Cardiac septum (tissue), 1 donor: ENCODE measurements at places on chromosomes 11 and 22. TPM values are rescaled to one million over a fixed set of nuclear protein-coding genes. Genes with fewer than 3 reads are reported as not detected.

- no peak for DNase-seq
Measured at GRCh38 chr11:45073685-45074141, 72.7 kb upstream of the PRDM11 start.

- peak; percentile 86 for DNase-seq
Measured at GRCh38 chr22:31248138-31248745, 36.1 kb downstream of the LIMK2 start.

GRCh38 chr11:19237813-19238212, 2.9 kb downstream of the E2F8 start:
- DNase-seq, result no peak

- DNase-seq, result no peak
Measured at GRCh38 chr11:92740276-92740675, 229.2 kb upstream of the MTNR1B start.

DNA sequence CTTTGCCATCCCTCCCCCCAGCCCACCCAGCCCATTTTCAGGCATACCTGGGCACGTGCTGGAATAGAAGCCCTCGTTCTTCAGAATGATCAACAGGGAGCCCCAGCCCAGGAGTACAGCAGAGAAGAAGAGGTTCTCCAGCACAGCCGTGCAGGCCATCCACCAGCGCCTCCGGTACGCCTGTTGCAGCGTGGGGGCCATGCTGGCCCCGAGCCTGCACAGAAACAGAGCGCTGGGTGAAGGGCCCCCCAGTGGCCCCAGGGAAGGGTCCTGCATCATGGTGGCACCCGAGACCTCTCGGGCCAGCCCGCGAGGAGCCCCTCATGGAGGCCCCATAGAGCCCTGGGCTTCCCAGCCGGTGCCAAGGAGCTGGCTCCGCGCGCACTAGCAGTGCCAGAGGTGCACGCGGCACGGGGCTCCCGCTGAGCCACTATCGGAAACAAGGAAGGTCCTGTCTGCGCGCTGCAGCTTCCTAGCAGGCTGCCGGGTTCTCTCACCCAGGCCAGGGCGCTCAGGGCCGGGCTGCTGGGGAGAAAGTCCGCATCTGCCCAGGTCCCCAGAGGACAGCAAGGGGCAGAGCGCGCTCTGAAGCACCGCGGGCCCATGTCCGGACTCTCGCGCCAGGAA, 1.5 kb downstream of the SLC43A1 start:
- peak; percentile 80 for DNase-seq

GRCh38 chr11:123797541-123797940, 8.6 kb downstream of the OR6M1 start:
- no peak for DNase-seq

GRCh38 chr11:77592727-77593126, 3.0 kb downstream of the AQP11 start:
- no peak for DNase-seq

- DNase-seq, result no peak
Measured at GRCh38 chr11:28227460-28227859, 119.3 kb downstream of the METTL15 start.

DNA sequence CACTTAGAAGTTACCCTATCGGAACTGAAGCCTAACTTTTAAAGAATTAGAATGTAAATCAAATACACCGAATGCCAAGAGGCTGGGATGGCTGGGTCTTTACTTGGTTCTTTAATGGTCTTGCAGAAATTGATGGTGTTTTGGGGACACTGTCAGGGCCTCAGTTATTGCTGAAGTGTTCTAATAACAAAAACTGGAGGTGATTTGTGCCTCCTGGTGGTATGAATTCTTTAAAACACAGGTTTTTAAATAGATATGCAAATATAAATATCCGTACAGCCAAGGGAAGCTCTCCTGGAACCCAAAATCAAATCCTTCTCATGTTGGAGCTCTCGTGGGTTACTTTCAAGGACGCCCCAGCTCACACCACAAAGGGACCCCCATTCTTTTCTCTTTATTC, 19.3 kb upstream of the TMPRSS5 start:
- DNase-seq, result no peak

DNA sequence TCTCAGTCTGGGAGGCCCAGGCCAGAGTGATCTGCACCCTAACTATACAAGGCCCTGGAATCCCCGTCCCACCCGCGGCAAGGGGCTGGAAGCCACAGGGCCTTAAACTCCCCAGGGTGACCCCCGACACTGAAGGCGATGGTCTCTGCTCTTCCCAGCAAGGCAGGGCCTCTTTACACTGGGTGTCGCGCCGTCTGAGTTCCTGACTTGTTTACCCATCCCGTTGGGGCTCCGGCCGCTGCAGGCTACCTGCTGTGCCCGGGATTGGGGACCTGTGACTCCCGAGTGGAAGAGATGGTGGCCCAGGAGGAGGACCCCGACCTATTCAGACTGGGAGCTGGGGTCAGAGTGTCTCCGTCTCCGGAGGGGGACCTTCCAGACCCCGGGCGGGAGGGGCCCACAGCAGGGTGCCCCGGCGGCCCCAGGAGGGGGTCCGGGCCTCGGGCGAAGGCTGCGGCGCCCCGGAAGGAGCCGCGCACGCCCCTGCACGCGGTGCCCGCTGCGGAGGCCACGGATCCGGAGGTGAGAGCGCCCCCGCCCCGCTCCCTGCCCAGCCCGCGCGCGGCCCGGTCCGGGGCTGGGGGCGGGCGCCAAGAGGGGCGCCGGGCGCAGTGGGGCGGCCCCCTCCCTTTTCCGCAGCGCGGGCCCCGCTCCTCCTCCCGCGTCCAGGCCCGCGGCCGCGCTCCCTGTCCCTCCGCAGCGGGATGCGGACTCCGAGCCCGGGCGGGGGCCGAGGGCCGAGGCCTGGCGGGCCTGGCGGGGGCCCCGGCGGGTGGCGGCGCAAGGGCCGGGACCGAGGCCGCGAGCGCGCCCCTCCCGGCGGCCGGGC, 560 bp upstream of the MPPED1 start:
- DNase-seq, result no peak

GRCh38 chr11:18726040-18726439, at the start of gene IGSF22:
IGSF22 (minus strand) TSS chr11:18726188; CDS start chr11:18724236, 1,952 bp downstream.
- DNase-seq, result no peak

DNA sequence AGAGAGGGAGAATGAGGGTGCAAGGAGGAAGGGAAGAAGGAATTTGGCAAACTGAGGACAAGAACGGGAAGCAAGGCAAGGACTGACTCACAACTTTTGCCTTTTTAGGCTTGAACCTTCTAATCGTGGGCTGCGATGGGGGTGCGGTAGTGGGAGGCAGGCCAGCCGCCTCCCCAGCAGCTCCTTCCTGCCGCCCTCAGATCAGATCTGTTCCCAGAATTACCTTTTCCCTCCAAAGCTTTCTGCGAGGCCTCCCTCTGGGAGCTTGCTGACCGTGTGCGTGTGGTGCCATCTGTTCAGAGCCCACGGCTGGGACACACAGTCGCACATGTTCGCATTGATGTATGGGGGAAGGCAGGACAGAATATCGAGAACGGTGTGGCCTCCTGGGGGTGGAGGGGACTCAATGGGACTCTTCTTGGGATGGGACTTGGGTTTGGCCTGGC, 86.9 kb upstream of the PARVA start:
- DNase-seq, result peak; percentile 19

GRCh38 chr11:128898580-128899344, 7.6 kb downstream of the KCNJ5 start:
- no peak for DNase-seq

- DNase-seq, result no peak
Measured at GRCh38 chr22:49286181-49286760, 541.4 kb downstream of the BRD1 start.

- peak; percentile 43 for DNase-seq
Measured at GRCh38 chr11:2347308-2347830, 29.7 kb upstream of the CD81 start.

- no peak for DNase-seq
Measured at GRCh38 chr11:16297332-16297731, 59.0 kb downstream of the SOX6 start.

GRCh38 chr22:38744981-38745380, 10.8 kb downstream of the SUN2 start:
- no peak for DNase-seq

DNA sequence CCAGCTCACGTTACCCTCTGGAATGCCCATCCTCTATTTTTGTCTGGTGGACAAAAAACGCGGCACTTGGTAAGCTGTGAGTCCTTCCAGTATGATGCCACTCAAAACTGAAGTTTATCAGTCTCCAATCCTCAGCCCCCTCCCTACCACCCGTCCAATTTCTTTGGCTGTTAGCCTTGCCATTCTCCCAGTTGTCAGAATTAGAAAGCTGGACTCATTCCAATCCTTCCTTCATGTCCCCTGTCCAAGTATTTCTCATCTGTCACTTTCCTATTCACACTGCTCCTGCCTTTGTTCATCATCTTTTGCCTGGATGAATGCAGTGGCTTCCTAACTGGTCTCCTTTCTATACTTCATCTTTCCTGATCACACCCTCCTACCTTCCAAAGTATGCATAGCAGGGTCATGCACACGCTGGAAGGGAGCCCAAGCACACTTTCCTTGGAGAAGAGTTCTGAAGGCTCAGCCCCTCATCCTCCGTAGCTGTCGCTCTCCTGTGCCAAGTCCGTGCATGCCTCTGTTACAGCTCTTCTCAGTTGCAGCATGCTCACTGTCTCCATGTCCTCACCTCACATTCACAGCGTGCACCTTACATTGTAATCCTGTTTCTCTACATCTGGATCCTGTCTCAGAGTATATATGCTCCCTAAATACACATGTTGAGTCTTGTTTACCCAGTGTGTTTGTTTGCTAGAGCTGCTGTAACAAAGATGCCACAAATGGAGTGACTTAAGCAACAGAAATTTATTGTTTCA, 19.4 kb downstream of the APLP2 start:
- DNase-seq, result no peak

- no peak for DNase-seq
Measured at GRCh38 chr22:39665229-39665628, 94.7 kb downstream of the CACNA1I start.

- DNase-seq, result peak; percentile 85
Measured at GRCh38 chr11:115503083-115503885, 931 bp downstream of the CADM1 start.

DNA sequence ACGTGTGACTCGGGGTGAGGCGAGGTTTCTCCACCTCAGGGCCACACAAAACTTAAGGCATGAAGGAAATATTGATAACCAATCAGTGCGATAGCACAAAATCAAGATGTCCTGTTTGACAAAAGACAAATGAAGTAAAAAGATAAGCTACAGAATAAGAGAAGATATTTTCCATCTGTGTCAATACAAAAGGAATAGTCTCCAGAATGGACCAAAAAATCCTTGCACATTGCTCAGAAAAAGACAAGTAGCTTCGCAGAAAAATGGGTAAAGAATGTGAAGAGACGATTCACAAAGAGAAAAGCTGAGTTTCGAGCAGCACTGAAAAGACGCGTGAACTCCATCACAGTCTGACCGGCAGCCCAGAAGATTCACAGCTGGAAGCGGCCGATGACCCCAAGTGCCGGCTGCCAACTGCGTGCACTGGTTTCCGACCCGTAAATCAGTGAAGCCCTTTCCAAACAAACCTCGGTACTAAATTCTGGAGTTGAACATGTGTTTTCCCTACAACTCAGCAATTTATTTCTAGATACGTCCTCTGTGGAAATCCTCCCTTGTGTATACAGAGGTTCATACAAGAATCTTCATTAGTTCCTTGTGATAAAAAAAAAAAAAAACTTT, 308.4 kb downstream of the BRD1 start:
- DNase-seq, result peak; percentile 20

GRCh38 chr11:119460582-119460981, 37.6 kb upstream of the THY1 start:
- DNase-seq, result no peak

DNA sequence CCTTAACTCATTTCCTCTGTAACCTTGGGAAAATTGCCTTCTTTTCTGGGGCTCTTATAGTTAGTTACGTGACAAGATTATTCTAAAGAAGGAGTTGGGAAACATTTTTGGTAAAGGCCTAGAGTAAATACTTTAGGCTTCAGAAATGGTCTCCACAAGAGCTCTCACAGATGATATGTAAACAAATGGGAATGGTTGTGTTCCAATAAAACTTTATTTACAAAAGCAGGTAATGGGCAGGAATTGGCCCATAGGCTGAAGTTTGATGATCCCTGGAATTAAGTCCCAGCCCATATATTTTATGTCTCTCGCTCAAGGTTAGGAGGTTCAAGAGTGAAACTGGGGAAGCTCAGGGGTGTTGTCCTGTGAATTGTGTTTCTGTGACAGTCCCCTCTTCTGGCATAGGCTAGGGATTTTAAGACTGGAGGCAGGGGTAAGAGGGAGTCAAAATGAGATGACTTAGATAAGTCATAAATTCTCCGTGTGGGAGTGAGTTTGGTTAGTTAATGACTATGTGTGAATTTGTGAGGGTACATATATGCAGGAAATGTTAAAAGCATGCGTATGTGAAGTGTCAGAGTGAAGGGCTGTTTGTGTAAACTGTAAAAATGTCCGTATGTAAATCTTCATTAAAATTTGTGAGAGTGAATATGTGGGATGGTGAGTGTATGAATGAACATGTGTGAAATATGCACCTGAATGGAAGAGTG, 7.4 kb upstream of the OR52B4 start:
- DNase-seq, result no peak

GRCh38 chr11:33317662-33318061, 60.5 kb downstream of the HIPK3 start:
- no peak for DNase-seq

- DNase-seq, result no peak
Measured at GRCh38 chr11:623999-624704, 603 bp downstream of the CDHR5 start.

DNA sequence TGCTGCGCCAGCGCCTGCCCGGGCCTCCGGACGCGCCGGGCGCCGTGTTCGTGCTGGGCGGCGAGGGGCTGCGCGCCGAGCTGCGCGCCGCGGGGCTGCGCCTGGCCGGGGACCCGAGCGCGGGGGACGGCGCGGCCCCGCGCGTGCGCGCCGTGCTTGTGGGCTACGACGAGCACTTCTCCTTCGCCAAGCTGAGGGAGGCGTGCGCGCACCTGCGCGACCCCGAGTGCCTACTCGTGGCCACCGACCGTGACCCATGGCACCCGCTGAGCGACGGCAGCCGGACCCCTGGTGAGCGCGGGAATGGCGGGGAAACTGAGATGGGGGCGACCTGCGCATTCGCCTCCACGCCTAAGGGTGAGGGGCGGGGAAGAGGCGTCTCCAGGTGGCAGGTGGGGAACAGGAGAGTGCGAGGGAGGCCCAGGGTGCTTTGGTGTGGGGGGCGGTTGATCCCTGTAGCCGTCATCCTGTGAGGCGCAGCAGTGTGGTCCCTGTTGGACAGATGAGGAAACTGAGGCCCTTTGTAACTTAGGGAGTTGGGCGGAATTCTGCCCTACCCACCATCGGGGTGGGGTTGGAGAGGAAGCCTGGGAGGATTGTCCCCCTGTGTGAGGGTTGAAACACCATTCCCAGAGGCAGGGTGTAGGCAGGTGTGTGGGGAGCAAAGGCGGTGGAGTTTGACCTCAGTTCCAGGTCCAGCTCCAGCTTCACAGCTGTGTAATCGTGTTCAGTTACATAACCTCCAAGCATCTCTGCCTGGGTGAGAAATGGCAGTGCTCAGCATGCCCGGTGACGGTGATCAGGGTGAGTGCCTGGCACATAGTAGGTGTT, 758 bp downstream of the PDXP start:
- no peak for DNase-seq

The TBX1 gene
- total RNA-seq, result 0.48 TPM

The THY1 gene
- total RNA-seq, result 6.8 TPM

The SCGB1D2 gene
- not detected for total RNA-seq

The ZBED4 gene
- total RNA-seq, result 6.2 TPM

The RASL10A gene
- total RNA-seq, result 1.3 TPM

The CADM1 gene
- 36.0 TPM for total RNA-seq

The RFPL2 gene
- not detected for total RNA-seq

The ISX gene
- total RNA-seq, result not detected

The DCHS1 gene
- 9.2 TPM for total RNA-seq

The MMP11 gene
- total RNA-seq, result 6.2 TPM

The KRTAP5-3 gene
- total RNA-seq, result not detected

The PACSIN3 gene
- total RNA-seq, result 295 TPM

The XKR3 gene
- total RNA-seq, result not detected

The GGTLC3 gene
- total RNA-seq, result not detected
